ENCODE measurements at places on chromosomes 11 and 22.

DNA sequence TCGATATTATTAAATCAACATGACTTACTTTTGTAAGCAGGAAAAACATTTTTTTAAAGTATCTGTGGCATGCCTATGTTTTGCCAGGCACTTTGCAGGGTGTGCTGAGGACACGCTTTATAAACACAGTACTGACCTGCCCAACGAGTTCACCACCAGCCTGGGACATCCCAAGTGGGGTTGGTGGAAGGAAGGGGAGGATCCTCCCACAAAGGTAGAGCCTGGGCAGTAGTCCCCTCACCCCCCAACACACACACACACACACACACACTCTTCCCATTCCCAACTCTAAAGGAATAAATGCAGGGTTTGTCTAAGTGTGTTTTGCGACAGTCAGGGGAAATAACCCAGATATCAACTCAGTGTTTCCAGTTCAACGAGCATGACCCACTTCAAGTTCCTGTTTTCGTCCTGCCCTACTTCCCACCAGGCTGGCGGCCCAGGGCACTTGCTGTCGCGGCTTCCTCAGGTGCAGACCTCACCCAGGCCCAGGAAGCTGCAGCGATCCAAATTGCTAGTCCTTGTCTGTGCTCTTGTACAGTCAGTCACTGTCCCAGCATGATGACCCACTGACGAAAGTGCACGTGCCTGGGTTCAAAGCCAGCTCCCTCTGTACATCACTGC is 3.1 kb downstream of the CERK start:
- DNase-seq, result no peak

GRCh38 chr11:48107188-48107704 is 109.4 kb upstream of the OR4B1 start:
- peak; percentile 56 for DNase-seq

- DNase-seq, result no peak
These were observed 14.7 kb upstream of the APLP2 start for GRCh38 chr11:130054966-130055365.

- DNase-seq, result no peak
These were observed 8.6 kb downstream of the LARGE2 start for GRCh38 chr11:45930951-45931570.

DNA sequence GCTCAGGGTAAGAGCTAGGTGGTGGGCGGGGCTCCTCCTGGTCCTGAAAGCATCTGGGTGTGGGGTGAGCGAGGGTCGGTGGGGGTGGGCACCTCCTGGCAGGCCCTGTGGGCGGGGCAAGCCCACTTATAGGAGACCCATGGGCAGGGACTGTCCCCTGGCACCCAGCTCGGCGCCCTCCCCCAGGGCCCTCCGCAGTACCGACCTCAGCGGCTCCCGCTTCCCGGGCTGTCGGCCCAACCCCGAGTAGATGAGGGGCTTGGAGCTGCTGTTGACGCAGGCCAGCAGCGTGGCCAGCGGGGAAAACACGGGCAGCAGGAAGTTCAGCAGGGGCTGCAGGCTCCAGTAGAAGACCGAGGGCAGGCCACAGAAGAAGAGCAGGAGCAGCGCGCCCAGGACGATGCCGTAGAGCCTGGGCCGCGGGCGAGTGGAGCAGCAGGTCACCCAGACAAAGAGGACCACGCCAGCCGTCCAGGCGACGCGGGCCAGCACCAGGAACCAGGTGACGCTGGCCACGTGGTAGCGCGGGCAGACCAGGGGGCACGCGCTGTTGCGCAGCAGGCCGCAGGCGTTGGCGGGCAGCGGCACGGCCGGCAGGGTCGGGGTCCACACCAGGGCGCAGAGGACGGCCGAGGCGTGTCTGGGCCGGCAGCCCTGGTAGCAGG is 663 bp downstream of the MRGPRG start:
- no peak for DNase-seq

- DNase-seq, result no peak
These were observed 20.6 kb upstream of the RPS13 start for GRCh38 chr11:17098038-17098437.

GRCh38 chr11:44671234-44671633 is 55.5 kb upstream of the TSPAN18 start:
- DNase-seq, result no peak

DNA sequence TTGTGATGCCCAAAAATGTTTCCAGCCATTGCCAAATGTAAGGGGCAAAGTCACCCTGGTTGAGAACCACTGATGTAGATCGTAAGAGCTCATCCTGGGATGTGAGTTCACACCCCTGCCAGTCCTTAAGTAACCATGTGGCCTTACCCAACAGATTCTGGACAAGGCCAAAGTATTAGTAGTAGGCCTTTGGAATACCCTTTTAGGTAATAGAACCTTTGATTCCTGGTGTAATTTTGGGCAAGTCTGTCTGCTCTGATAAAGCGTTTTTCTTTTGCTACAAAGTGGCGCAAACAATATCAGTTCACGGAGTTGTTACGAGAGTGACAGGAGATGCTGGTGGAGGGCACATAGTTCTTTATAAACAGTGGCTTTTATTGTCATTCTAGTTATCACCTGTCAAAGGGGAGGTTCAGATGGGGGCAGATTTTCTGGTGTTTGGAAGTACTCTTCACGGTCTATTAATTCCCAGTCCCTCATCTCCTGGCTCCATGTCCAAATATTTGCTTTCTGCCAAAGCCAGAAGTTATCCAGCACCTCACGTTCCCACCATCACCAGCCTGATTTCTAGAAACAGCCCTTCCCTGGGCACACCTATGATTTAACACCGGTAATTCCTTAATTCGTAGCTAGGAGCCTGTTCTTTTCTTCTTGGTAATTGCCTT is 73.8 kb upstream of the CRYBB3 start:
- no peak for DNase-seq

- DNase-seq, result no peak
These were observed 10.3 kb downstream of the SRSF8 start for GRCh38 chr11:95076981-95077380.

GRCh38 chr11:28860893-28861292 is 752.7 kb downstream of the METTL15 start:
- no peak for DNase-seq

DNA sequence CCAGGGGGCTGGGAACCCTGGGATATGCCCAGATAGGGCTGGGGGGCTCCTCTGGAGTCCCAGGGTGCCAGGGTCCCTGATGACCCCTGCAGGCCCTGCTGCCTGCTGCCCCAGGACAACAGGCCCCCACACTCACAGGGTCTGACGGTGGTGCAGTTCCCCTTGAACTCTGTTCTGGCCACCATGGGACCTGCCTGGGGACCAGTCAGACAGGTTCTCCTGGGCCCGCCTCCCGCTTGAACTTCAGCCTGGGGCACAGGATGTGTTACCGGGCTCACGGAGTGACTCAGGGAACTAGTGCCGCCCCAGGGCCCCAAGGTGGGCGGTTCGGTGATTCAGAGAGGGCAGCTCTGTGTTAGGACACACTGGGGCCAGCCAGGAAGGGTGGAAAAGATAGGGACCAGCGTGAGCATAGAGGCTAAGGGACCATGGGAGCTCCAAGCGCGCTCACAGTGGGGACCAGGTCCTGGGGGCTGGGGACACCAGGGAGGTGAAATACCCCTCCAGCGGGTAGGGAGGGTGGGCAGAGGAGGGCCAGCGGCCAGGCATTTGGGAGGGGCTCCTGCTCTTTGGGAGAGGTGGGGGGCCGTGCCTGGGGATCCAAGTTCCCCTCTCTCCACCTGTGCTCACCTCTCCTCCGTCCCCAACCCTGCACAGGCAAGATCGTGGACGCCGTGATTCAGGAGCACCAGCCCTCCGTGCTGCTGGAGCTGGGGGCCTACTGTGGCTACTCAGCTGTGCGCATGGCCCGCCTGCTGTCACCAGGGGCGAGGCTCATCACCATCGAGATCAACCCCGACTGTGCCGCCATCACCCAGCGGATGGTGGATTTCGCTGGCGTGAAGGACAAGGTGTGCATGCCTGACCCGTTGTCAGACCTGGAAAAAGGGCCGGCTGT is 21.5 kb upstream of the TXNRD2 start:
- DNase-seq, result no peak

DNA sequence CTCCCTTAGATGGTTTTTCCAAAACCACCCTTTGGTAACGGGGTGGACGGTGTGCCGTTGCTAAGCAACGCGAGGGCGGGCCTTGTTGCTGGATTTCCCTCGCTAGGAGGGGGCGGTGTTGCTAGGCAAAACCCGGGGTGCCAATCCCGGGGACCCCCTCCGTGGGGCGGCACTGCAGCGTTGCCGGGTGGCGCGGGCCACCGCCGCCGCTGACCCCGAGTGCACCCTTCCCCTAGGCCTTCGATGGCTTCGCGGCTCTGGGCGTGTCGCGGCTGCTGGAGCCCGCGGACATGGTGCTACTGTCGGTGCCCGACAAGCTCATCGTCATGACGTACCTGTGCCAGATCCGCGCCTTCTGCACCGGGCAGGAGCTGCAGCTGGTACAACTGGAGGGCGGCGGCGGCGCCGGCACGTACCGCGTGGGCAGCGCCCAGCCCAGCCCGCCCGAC is 8.9 kb downstream of the EHBP1L1 start:
- DNase-seq, result no peak

GRCh38 chr11:11344045-11344444 is 9.0 kb downstream of the CSNK2A3 start:
- no peak for DNase-seq

- no peak for DNase-seq
These were observed 346.4 kb upstream of the ARHGAP42 start for GRCh38 chr11:100340466-100341319.

DNA sequence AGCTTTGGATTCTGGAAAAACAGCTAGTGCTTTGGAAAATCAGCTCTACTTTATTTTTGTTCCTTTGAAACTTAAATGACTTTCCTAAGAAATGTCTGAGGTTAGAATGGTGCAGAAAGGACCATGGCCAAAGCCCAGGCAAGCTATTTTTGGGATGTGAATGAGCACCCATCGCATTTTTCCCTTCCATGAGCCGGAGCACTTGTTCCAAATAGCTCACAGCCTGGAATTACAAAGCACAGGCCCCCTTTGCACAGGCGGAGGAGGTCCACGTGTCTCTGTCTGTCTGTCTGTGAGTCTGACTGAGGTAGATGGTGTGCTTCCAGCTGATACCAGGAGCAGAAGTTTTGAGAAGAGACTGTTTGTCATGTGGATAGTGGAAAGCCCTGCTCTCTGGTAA is 50.7 kb downstream of the MICAL2 start:
- no peak for DNase-seq

DNA sequence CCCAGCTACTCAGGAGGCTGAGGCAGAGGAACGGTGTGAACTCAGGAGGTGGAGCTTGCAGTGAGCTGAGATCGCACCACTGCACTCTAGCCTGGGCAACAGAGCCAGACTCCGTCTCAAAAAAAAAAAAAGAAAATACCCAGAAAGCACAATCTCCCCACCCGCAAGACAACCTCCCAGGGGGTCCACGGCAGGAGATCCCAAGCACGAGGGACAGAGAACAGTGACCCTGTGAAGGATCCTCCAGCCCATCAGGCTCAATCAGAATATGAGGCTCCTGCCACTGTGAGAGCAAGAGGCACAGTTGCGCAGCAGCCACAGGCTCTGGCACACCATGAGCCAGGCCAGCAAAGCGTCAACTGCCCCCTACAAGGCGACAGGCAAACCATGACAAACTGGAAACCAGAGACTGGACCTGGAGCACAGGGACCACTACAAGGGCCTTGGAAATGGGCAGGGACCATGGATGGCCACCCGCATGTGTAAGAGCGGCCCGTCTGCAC is 164.8 kb upstream of the GRK3 start:
- DNase-seq, result no peak

GRCh38 chr22:20857247-20857643 is 1.4 kb downstream of the PI4KA start:
- no peak for DNase-seq

DNA sequence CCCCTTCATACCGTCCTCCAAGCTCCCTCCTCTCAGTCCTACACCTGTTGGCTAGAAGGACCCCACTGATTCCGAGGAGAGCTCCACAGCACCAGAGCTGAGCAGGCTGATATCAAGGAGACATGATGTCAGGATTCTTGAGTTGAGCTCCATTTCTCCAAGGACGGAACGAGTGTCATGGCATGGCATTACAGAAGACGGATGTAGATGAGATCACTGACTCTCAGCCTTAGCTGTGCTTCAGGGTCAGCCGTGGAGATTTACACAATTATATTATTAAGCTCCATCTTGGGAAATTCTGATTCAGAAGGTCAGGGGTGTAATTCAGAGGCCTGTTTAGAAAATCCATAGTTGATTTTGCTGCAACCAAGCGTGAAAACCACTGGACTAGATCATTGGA is 428.9 kb upstream of the B3GAT1 start:
- no peak for DNase-seq

DNA sequence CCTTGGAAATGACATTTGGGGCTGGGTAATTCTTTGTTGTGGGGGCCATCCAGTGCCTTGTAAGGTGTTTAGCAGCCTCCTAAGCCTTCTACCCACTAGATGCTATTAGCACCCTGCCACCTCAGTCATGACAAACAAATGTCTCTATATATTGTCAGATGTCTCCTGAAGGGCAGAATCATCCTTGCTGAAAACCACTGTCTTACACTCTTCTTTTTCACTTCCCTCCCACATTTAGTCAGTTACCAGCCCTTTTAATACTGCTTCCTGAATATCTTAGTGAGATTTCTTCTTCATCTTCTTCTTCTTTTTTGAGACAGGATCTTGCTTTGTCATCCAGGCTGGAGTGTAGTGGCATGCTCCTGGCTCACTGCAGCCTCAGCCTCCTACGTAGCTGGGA is 33.1 kb downstream of the TNRC6B start:
- DNase-seq, result no peak

DNA sequence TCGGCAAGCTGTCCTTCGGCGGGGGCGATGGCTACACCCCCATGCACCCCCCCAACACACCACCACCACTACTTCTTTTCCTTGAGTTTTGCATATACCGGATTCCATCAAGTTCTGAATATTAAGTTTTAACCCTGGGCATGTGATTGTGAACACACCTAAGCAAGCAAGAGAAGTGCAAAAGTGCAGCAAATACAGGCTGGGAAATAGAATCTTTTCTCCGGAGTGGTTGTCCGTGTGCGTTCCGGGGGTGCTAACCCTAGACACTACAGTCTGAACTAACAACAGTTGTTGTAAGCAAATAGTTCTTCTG is 574 bp downstream of the PRSS23 start:
- no peak for DNase-seq

DNA sequence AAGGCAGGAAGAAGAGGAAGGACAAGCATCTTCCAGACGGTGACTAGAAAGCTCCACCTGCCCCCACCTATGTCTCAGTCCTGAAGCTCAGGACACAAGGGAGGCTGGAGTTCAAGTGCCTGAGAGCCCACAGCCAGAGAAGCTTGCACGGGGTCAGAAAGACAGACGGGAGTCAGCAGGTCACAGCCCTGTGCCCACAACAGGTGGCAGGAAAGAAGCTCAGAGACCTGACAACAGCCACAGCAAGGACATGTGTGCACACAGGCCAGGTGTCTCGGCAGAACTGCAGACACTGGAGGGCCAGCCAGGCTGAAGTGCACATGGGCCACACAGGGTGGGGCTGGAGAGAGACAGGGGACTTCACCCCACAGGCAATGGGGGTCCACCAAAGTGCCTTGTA is 37.2 kb upstream of the MOB2 start:
- DNase-seq, result no peak
